ENCODE measurements at places on chromosomes 13 and 19. TPM values are rescaled to one million over a fixed set of nuclear protein-coding genes. Genes with fewer than 3 reads are reported as not detected.

- peak; percentile 93 for DNase-seq
Measured at GRCh38 chr13:23377983-23378632, 55.4 kb downstream of the SACS start.

- peak; percentile 52 for DNase-seq
Measured at GRCh38 chr13:50452028-50452427, 391.5 kb downstream of the DLEU7 start.

- no peak for DNase-seq
Measured at GRCh38 chr13:44669534-44669933, 93.4 kb upstream of the TSC22D1 start.

GRCh38 chr19:30529876-30530275 is 157.7 kb downstream of the ZNF536 start:
- no peak for DNase-seq

DNA sequence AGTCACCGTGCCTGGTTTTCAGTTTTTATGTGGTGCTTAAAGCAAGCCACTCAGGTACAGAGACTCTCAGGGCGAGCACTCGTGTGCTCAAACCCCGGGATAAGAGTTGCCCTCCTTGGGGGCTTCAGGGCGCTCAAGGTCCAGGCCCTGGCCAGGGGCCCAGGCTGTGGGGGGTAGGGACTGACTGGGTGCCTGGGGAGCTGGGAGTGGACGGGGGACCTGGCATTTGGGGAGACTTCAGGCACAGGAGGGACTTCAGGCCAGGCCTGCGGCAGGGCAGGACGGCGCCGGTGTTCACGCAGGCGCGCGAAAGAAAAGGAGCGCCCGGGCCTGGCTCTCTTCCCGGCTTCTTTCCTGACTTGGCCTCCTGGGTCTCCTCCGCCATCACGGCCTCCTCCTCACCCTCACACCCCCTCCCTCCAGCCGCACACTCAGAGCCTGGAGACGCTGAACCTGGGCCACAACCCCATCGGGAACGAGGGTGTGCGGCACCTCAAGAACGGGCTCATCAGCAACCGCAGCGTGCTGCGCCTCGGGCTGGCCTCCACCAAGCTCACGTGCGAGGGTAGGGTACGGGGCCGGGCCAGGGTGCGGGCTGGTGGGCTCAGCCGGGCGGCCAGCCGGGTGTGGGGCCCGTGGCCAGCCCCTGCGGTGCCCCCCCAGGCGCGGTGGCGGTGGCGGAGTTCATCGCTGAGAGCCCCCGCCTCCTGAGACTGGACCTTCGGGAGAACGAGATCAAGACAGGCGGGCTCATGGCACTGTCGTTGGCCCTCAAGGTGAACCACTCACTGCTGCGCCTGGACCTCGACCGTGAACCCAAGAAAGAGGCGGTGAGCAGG is 16.1 kb downstream of the NKPD1 start:
- DNase-seq, result no peak

DNA sequence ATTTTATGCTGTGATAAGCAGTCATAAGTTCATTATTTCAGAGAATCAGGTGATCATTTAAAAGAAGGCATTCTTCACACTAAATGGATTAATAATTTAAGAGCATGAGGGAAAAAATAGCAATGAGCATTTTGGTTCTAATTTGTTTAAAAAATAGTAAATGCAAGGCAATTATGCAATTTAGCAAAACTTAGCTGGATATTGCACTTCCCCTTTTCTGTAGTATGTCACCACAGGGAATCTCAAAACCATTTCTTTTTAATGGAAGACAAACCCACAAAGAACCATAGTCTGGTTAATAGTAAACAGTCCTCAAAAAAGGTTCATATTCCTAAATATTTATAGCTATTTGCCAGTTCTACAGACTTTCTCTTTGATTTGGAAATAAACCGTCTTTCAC is 30.2 kb downstream of the COG6 start:
- no peak for DNase-seq

- no peak for DNase-seq
Measured at GRCh38 chr19:13610039-13610691, 103.9 kb upstream of the CACNA1A start.

DNA sequence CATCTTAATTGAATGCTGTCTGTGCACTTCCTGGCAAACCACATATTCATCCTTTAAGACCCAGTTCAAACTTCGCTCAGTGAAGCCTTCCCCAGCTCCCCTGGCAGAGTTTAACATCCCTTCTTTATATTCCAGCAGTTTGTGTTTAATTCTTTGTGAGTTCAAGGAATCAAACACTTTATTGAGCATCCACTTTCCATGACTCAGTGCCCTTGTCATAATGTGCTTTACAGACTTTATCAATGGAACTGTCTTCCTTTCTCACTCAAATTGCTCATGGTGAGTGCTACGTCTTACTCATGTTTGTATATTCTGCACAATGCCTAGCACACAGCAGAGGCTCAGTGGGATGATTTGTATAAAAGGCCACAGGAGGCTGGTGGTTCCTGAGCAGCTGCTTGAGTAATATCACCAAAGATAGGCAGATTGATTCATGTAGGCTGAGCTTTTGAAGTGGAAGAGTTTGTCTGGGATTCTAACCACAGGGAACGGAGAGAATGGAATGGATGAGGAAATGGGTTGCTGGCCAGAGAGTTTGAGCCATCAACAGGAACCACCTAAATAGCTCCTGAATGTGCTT is 44.2 kb downstream of the SERTM1 start:
- peak; percentile 16 for DNase-seq

- no peak for DNase-seq
Measured at GRCh38 chr13:51600703-51601102, 16.4 kb downstream of the WDFY2 start.

DNA sequence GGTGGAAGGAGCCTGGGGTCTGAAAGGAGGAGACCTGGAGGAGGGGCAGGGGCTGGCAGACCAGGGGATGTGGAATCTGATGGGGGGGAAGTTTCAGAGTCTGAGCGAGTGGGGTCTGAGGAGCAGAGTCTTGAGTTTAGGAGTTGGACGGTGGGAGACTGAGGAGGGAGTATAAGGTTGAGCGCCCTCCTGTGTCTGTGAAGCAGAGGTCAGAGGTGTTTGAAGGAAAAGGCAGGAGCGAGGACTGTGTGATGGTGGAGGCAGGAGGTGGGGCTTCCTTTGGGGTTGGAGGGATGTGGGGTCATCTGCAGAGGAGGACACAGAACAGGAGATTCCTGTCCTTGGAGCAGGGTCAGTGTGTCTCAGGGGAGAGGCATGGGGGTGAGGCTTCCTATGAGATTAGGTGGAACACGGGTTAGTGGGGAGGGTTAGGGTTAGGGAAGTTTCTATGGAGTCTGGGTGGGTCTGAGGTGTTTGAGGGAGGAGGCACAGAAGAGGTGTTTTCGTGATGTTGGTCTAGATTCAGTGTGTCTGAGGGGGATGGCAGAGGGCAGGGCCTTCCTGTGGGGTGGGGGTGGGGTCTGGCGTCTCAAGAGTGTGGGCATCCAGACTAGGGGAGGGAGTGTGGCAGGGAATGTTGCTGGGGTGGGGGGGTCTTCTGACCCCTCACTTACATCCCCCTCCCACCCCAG is 8.3 kb downstream of the RYR1 start:
- DNase-seq, result no peak

DNA sequence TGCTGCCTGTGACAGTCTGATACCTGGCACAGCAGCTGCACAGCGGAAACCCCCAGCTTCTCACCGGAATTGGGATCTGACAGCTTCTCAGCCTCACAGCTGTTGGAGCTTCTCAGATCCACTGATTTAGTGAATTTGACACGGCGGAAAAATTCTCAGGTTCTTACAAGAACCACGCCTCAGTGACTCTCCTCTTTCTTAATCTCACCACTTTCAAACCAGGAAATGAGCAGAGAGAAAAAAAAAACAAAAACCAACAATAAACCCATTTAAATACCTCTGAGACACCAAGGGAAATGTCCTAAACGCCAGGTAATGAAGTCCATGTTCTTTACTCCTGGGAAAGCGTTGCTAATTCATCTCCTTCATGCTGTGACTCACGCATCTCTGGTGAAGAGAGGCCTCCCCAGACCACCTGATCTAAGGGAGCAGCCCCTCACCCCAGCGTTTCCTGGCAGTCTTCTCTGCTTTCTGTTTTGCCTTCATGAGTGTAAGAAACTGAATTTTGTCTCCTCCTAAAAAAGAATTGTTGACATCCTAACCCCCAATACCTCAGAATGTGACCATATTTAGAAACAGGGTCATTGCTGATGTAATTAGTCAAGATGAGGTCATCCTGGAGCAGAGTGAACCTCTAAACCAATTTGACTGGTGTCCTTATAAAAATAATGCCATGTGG is 15.9 kb upstream of the IZUMO2 start:
- peak; percentile 66 for DNase-seq

DNA sequence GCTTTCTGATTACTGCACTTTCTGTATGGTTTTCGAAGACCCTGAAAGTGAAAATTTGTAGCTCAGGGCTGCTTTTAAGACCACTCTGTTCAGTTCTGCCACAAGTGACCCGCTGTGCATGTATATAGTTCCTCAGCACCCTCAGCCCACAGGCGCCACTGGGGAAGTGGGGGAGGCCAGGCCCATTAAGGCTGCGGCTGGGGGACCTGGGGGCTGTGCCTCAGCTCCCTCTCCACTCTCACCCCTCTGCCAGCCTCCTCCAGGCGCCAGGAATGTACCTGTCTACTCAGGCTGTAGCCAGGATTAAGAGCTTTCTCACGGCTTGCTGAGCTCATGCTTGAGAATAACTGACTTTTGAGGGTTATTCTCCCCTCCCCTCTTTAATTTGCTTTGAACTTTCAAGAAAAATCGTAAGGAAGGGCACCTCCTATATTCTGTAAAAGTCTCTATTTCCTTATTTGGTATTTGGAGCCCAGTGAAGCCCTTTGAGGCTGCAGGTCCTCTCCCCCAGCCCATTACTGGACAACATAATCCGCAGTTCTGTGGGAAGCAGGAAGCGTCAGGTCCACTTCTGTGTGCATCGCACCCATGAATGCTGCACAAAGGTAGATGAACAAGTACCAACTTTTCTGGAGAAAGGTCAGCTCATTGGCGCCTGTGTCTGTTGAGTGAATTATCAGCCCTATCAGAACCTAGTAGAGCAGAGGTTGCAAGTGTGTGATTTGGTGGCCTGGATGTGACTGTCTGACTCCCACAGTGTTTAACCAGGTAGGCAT is 29.6 kb downstream of the GJA3 start:
- no peak for DNase-seq

DNA sequence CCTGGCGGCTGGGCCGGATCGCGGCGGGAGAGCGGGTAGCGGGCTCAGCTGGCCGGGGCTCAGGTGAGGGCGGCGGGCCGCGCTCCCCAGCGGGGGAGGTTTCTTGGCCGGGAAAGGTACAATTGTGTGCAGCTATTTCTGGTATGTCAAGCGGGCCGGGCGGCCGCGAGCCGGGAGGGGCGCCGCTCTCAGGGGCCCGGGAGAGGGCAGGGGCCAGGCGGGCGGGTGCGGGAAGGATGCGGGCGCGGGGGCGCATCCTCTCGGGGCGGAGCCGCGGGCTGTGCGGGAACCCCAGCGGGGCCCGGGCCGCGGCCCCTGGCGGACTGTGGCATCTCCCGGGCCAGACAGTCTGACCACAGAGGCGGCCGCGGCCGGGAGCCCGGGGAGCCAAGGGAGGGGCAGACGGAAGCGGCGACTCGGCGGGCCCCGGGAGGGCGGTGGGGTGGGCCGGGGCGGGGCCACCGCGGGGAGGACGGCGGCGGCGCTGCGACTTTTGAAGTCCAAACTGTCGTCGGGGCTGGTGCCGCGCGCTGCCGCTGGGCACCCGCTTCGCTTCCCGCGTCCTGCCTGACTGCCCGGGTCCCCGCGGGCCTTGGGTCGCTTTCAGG is at the start of gene LMO7:
Gene LMO7 (plus strand): TSS at position 503 of the 608 bp plus-strand sequence. CDS start 328 bp downstream, outside the sequence.
- DNase-seq, result no peak

DNA sequence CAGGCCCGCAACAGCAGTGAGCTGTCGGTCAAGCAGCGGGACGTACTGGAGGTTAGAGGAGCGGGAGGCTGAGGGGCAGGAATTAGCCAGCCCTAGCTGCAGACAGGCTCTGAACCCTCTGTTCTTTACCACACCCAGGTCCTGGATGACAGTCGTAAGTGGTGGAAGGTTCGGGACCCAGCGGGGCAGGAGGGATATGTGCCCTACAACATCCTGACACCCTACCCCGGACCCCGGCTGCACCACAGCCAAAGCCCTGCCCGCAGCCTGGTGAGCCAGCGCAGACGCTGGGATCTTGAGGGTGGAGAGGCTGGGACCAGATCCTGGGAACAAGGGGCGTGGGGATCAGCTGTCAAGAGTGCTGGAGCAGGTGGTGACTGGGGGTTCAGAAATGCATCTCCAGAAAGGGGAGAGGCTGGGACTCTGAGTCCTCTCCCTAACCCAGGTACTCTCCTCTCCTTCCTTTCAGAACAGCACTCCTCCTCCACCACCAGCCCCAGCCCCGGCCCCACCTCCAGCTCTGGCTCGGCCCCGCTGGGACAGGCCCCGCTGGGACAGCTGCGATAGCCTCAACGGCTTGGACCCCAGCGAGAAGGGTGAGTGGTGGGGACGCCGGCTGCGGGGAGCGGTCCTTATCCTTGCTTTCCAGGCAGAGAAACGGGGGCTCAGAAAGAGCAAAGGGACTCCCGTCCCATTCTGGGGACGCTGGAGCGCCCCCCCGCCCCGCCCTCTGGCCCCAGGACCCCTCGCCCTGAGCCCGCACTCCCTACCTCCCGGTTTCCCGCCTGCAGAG is 10.4 kb downstream of the EPS8L1 start:
- no peak for DNase-seq

DNA sequence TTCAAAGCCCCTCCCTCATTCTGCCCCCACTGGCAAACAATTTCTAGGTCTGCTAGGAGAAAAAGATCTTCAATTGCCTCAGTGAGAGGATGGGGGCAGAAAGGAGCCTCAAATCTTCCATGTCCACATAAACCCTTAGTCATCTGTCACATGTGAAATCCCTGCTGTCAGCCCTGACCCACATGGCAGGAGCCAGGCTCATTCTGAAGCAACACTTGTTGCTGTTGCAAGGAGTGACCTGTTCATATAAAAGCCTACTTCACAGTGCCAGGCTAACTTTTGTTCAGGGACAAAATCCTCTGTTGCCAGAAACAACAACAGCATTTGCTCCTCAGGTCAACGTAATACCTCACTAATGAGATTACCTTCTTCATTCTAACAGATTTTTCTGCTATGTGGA is 70.5 kb downstream of the IRS2 start:
- peak; percentile 69 for DNase-seq

DNA sequence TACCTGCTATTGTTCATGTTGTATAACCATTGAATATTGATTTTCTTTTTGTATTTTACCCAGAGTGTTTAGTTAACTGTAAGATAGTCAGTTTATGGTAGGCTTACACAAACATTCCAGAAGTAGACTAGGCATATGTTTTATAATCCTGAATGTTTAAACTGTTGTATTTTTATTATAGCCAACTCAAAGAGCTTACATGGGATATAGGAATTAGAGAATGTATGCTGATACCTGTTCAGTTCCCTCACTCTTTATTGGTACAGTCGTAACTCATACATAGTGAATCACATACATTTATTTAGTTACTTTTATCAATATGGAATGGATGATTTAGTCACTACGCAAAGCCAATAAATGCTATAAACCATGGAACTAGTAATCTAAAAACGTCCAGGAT is 657.9 kb downstream of the SLITRK5 start:
- DNase-seq, result no peak

GRCh38 chr19:4518345-4519171 is at the start of gene PLIN4:
Gene PLIN4 (minus strand): TSS chr19:4518486. CDS start chr19:4518272, 214 bp downstream.
- no peak for DNase-seq

Gene KCNN1
- not detected for total RNA-seq

Gene ARRDC5
- not detected for total RNA-seq

Gene IGSF23
- total RNA-seq, result 2.7 TPM

Gene ZNF442
- total RNA-seq, result 4.2 TPM

Gene GNG7
- not detected for total RNA-seq

Gene STK24
- 86.3 TPM for total RNA-seq

Data from renal cortical epithelial cell (primary cell).